ENCODE measurements at places on chromosomes 2 and 18. TPM values are rescaled to one million over a fixed set of nuclear protein-coding genes. Genes with fewer than 3 reads are reported as not detected.

Gene CYBRD1
- 248 TPM for total RNA-seq

Gene MAPRE3
- 7.9 TPM for total RNA-seq

Gene GKN1
- not detected for total RNA-seq

Gene INHBB
- total RNA-seq = 3.4 TPM

Gene NDUFAF7
- total RNA-seq = 25.2 TPM

Gene ACVR2A
- total RNA-seq = 24.0 TPM

Gene CIAO1
- 110 TPM for total RNA-seq

Gene HRH4
- not detected for total RNA-seq

Gene SP140
- not detected for total RNA-seq

Gene ANO7
- 0.38 TPM for total RNA-seq

Gene RAPH1
- total RNA-seq = 144 TPM

Gene ERFE
- 0.86 TPM for total RNA-seq

Gene MBD1
- 60.7 TPM for total RNA-seq

Gene LRRTM4
- total RNA-seq = not detected

Gene SP5
- total RNA-seq = not detected

Gene SERPINB11
- not detected for total RNA-seq

Gene CRYGD
- total RNA-seq = not detected

Gene SERPINB13
- not detected for total RNA-seq

Gene SGPP2
- not detected for total RNA-seq

Gene ITGB6
- total RNA-seq = not detected

Gene MARS2
- total RNA-seq = 5.8 TPM

Gene ZNF385B
- total RNA-seq = not detected

Gene CFAP65
- not detected for total RNA-seq

Gene C1GALT1C1L
- total RNA-seq = not detected

Gene PAX3
- not detected for total RNA-seq

Gene CYP27A1
- 4.1 TPM for total RNA-seq

Gene HSBP1L1
- total RNA-seq = 6.8 TPM

Gene DYNAP
- not detected for total RNA-seq

Gene RPE
- 100.0 TPM for total RNA-seq

Gene MRO
- total RNA-seq = not detected

Gene GPR55
- not detected for total RNA-seq

Gene GALNT3
- total RNA-seq = not detected

Gene LRP1B
- not detected for total RNA-seq

Gene RNF152
- total RNA-seq = 5.4 TPM

Gene IL36RN
- not detected for total RNA-seq

Gene TUBA3E
- not detected for total RNA-seq

Gene TXNL1
- total RNA-seq = 50.0 TPM

Gene SPP2
- total RNA-seq = not detected
